ENCODE measurements at places on chromosomes 6 and 20. TPM values are rescaled to one million over a fixed set of nuclear protein-coding genes. Genes with fewer than 3 reads are reported as not detected.

DNA sequence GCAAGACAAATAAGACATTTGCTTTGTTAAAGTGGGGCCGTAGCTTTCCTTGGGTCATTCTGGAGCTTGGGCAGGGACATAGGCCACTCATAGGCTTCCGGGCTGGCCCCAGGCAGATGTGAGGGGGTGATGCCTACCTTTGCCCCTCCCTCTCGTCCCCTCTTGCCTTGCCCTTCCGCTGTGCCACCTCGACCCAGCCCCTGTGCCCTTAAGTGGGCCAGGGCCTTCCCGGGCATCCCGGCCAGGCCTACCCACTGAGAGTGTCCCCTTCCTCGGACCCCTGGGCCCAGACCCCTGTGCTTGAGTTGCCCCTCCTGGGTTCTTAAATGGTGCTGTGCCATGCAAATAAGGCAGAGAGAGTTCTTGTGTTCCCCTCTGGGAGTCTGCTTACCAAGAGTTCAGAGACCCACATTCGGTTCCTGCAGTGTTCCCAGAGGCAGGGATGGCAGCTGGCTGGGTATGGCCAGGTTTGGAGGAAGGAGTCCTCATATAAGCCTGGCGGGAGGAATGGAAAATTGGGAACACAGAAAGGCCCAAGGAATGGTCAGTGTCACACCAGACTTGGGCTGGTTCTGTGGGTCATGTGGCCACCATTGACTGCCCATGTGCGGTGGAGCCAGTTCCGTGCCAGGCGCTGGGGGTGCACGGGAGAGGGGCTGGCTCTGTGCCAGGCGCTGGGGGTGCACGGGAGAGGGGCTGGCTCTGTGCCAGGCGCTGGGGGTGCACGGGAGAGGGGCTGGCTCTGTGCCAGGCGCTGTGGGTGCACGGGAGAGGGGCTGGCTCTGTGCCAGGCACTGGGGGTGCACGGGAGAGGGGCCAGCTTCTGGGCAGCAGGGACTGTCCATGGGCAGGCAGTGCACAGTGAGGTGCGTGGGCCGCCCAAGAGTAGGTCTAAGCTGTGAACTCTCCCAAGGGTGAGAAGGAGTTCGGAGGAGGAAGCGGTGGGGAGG is 173.5 kb upstream of the SNX9 start:
- DNase-seq, result no peak

- no peak for DNase-seq
Observed at GRCh38 chr20:45338121-45339030, 9.8 kb downstream of the SDC4 start.

DNA sequence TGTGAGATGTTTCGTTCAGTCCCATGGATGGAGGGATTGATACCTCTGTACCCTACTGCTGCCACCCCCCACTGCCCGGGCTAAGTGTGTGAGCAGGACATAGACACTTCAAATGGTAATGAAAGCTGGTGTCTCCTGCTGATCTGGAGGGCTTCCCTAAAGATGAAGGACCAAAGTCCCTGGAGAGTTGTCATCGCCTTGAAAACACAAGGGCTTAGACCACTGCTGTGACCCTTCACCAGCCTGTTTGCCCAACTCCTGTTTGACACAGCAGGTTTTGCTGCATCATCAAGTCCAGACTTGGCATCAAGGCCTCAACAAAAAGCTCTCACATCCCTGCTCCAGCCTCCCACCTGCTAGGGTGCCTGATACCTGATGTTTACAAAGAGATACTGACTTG is 57.9 kb upstream of the FAM8A1 start:
- DNase-seq, result no peak

Gene COL9A3
- not detected for total RNA-seq

Gene EMILIN3
- total RNA-seq, result not detected
